Body of pancreas (tissue), 4 donors: ENCODE measurements at places on chromosomes 7 and 10. TPM values are rescaled to one million over a fixed set of nuclear protein-coding genes. Genes with fewer than 3 reads are reported as not detected.
A peak's percentile ranks its signal among the peaks of the same experiment; 100 is the strongest.

The DKK1 gene
- not detected for total RNA-seq

The OAT gene
- total RNA-seq: 22.8 TPM

The ACTL6B gene
- total RNA-seq: not detected

The BRAF gene
- 51.1 TPM for total RNA-seq

The CALML5 gene
- total RNA-seq: not detected

The SFRP5 gene
- 163 TPM for total RNA-seq

The C10orf143 gene
- 1.3 TPM for total RNA-seq

The GNAT3 gene
- 0.26 TPM for total RNA-seq

The MUC12 gene
- not detected for total RNA-seq

The POLL gene
- total RNA-seq: 38.4 TPM

The CTAGE6 gene
- total RNA-seq: 0.26 TPM

The C1QL3 gene
- total RNA-seq: not detected

The PTPRN2 gene
- 76.1 TPM for total RNA-seq

The CALCR gene
- not detected for total RNA-seq

The NUTM2E gene
- 1.6 TPM for total RNA-seq

The ZNF503 gene
- total RNA-seq: 20.8 TPM

The SPDYE8 gene
- total RNA-seq: not detected

The RABGEF1 gene
- total RNA-seq: 21.8 TPM

GRCh38 chr10:48251525-48252353 is 22.8 kb downstream of the FRMPD2 start:
- no peaks in the 10 kb centered on the region for H3K36me3 ChIP-seq
- no peak overlapping the region for H3K4me3 ChIP-seq
- no peaks in the 10 kb centered on the region for H3K27me3 ChIP-seq
- peaks cover 15% of the 10 kb centered on the region for H3K4me1 ChIP-seq

GRCh38 chr10:11282156-11282555 is 264.5 kb downstream of the CELF2 start:
- no peaks in the 10 kb centered on the region for H3K4me1 ChIP-seq
- H3K27me3 ChIP-seq: no peaks in the 10 kb centered on the region
- no peaks in the 10 kb centered on the region for H3K36me3 ChIP-seq
- H3K4me3 ChIP-seq: no peak overlapping the region
- no peak overlapping the region for H3K27ac ChIP-seq
- DNase-seq: no peak

- no peak overlapping the region for H3K27ac ChIP-seq
- no peaks in the 10 kb centered on the region for H3K36me3 ChIP-seq
- H3K4me1 ChIP-seq: peaks cover 5% of the 10 kb centered on the region
- no peak overlapping the region for H3K4me3 ChIP-seq
- no peaks in the 10 kb centered on the region for H3K27me3 ChIP-seq
Measured at GRCh38 chr7:25069900-25070443, 55.1 kb downstream of the CYCS start.

DNA sequence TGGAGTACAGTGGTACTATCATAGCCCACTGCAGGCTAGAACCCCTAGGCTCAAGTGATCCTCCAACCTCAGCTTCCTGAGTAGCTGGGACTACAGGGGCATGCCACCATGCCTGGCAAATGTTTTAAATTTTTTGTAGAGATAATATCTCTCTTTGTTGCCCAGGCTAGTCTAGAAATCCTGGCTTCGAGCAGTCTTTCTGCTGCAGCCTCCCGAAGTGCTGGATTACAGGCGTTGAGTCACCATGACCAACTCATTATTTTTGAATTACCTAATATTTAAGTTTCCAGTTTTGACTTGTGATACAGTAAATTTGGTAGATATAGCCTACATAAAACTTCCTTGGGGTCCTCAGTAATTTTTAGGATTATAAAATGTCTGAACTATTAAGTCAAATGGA is 74.1 kb downstream of the RUNDC3B start:
- no peaks in the 10 kb centered on the region for H3K4me1 ChIP-seq
- H3K36me3 ChIP-seq: no peaks in the 10 kb centered on the region
- no peak overlapping the region for H3K4me3 ChIP-seq
- H3K27ac ChIP-seq: no peak overlapping the region
- DNase-seq: no peak
- H3K27me3 ChIP-seq: no peaks in the 10 kb centered on the region

DNA sequence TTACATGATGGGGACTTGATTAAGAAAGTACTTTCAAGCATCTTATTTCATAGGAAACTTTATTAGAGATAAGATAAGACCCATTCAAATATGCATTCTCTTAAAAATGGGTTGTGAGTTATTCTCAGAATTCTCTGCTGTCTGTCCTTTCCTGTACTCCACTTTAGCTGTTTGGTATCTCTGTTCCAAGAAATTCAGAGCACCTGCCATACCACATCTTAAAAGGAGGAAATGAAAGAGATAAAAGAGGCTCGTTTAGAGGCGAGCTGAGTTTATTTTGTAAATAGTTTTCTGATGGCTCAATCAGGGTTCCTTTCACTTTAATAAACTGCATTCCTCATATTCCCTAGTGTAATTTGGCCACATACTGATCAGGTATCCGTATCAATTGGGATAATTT is 87.2 kb downstream of the MDFIC start:
- no peak overlapping the region for H3K4me3 ChIP-seq
- no peaks in the 10 kb centered on the region for H3K36me3 ChIP-seq
- no peak for DNase-seq
- H3K4me1 ChIP-seq: peaks cover 16% of the 10 kb centered on the region
- H3K27me3 ChIP-seq: no peaks in the 10 kb centered on the region

- H3K36me3 ChIP-seq: no peaks in the 10 kb centered on the region
- DNase-seq: no peak
- H3K4me3 ChIP-seq: no peak overlapping the region
- no peaks in the 10 kb centered on the region for H3K27me3 ChIP-seq
- no peak overlapping the region for H3K27ac ChIP-seq
Measured at GRCh38 chr7:22182149-22182548, 174.8 kb downstream of the RAPGEF5 start.

DNA sequence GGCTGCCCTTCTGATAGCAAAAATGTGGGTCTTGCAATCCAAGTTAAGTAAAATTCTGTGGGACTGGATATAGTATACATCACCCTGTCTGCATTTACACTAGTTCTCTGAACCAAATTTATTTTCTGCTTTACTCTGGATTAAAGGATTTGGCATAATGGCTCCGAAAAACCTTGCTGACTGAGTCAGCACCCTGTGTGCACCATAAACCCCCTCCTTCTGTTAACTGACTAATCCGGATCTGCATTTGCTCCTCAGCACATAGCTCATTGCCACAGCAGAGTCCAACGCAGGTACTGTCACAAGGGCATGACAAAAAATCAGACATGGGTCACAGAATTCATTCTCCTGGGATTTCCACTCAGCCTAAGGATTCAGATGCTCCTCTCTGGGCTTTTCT is 1.3 kb downstream of the OR2A5 start:
- H3K4me3 ChIP-seq: no peak overlapping the region
- H3K27ac ChIP-seq: no peak overlapping the region
- DNase-seq: no peak
- no peaks in the 10 kb centered on the region for H3K4me1 ChIP-seq

DNA sequence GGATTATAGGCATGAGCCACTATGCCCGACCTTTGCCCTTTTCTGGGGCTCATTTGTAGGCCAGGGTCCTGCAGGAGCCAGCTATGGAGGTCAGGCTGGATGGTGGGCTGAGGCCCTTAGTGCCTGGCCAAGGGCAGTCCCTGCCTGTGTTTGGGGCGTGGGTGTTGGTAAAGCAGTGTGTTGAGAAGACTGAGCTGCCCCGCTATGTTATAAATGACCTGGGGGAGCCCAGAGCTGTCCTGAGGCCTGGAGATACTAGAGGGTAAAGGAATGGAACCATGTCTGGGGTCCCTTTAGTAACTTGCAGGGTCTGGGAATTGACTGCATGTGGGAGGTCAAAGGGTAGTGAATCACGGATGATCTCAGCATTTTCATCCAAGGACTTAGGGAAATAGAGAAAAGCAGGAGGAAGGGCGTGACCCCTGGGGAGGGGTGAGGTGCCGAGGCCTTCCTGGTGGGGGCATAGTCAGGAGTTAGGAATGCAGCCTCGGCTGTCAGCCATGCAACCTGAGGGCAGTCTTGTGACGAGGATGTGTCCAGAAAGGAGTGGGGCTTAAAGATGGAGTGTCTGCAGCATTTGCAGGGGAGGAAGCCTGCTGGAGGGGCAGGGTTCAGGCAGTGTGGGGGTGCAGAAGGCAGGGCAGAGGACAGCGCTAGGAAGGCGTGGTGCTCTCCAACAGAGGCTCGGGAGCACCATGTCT is 31.5 kb downstream of the TMEM248 start:
- DNase-seq: no peak
- H3K27ac ChIP-seq: no peak overlapping the region
- H3K4me1 ChIP-seq: no peaks in the 10 kb centered on the region
- H3K4me3 ChIP-seq: no peak overlapping the region
- peaks cover 48% of the 10 kb centered on the region for H3K36me3 ChIP-seq

DNA sequence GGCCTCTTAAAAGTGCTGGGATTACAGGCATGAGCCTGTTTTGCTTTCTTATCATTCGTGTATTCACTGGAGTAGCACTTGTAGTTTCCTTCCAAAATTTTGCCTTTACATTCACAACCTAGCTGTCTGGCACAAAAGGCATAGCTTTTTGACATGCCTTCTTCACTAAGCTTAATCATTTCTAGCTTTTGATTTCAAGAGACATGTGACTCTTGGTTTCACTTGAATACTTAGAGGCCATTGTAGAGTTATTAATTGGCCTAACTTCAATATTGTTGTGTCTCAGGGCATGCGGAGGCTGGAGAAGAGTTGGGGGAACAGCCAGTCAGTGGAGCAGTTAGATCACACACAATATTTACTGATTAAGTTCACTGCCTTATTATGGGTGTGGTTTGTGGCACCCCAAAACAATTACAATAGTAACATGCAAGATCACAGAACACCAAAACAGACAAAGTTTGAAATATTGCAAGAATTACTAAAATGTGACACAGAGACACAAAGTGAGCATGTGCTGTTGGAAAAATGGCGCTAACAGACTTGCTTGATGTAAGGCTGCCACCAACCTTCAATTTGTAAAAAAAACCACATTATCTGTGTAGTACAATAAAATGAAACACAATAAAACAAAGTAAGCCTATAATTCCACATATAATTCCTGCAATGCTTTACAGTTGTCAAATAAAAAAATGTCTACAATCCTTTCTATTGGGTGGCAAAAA is 43.1 kb downstream of the BRAF start:
- H3K4me3 ChIP-seq: no peak overlapping the region

DNA sequence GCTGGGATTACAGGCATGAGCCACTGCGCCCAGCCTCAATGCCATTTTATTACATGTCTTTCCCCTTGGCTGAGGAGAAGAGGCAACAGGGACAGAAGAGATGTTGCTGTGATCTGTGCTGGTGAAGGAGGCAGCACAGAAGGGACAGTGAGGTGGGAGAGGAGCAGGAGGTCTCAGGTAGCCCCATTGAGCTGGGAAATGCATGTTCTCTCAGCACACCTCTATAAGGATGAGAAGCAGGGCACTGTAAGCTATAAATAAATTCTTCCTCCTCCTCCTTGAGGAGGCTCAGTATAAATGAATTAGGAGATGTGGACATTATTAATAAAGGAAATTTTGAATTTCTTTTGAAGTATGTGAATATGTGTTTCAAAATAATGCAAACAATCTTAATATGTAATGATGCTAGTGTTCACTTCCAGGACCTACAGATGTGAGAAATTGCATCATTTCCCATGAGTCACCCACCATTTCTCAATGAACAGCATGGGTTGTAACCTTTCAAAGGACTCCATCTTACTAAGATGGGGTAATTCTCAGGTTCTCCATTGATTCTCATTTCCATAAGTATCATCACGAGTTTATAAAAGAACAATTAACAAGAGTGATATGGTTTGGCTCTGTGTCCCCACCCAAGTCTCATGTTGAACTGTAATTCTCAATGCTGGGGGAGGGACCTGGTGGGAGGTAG is 88.9 kb upstream of the ODAD2 start:
- no peaks in the 10 kb centered on the region for H3K36me3 ChIP-seq
- H3K4me1 ChIP-seq: no peaks in the 10 kb centered on the region
- H3K4me3 ChIP-seq: no peak overlapping the region
- DNase-seq: no peak

- H3K4me1 ChIP-seq: no peaks in the 10 kb centered on the region
- no peak for DNase-seq
- no peak overlapping the region for H3K4me3 ChIP-seq
Measured at GRCh38 chr7:8051373-8051772, 82.8 kb downstream of the GLCCI1 start.

- no peaks in the 10 kb centered on the region for H3K36me3 ChIP-seq
- no peaks in the 10 kb centered on the region for H3K4me1 ChIP-seq
- no peak for DNase-seq
- no peak overlapping the region for H3K4me3 ChIP-seq
Measured at GRCh38 chr10:14397066-14397465, 66.3 kb upstream of the FRMD4A start.

- no peak for DNase-seq
- H3K27ac ChIP-seq: no peak overlapping the region
- no peaks in the 10 kb centered on the region for H3K27me3 ChIP-seq
- peaks cover 8% of the 10 kb centered on the region for H3K4me1 ChIP-seq
Measured at GRCh38 chr7:90178679-90179278, 24.5 kb downstream of the STEAP1 start.

- H3K36me3 ChIP-seq: no peaks in the 10 kb centered on the region
- H3K27me3 ChIP-seq: no peaks in the 10 kb centered on the region
- peak overlapping the region; percentile 83 for H3K27ac ChIP-seq
- H3K4me1 ChIP-seq: peaks cover 71% of the 10 kb centered on the region
Measured at GRCh38 chr7:98168181-98168903, 42.9 kb upstream of the BHLHA15 start.

- no peaks in the 10 kb centered on the region for H3K4me1 ChIP-seq
- no peaks in the 10 kb centered on the region for H3K36me3 ChIP-seq
- DNase-seq: no peak
- no peak overlapping the region for H3K27ac ChIP-seq
- H3K27me3 ChIP-seq: no peaks in the 10 kb centered on the region
- no peak overlapping the region for H3K4me3 ChIP-seq
Measured at GRCh38 chr10:6788731-6789130, 208.7 kb upstream of the PRKCQ start.

GRCh38 chr7:81725003-81725811 is 44.6 kb downstream of the HGF start:
- H3K4me3 ChIP-seq: no peak overlapping the region
- H3K27ac ChIP-seq: no peak overlapping the region
- no peaks in the 10 kb centered on the region for H3K36me3 ChIP-seq
- no peak for DNase-seq

- H3K4me1 ChIP-seq: no peaks in the 10 kb centered on the region
- H3K27me3 ChIP-seq: no peaks in the 10 kb centered on the region
- DNase-seq: no peak
- no peak overlapping the region for H3K4me3 ChIP-seq
- no peak overlapping the region for H3K27ac ChIP-seq
Measured at GRCh38 chr7:24059775-24060174, 224.2 kb upstream of the NPY start.

DNA sequence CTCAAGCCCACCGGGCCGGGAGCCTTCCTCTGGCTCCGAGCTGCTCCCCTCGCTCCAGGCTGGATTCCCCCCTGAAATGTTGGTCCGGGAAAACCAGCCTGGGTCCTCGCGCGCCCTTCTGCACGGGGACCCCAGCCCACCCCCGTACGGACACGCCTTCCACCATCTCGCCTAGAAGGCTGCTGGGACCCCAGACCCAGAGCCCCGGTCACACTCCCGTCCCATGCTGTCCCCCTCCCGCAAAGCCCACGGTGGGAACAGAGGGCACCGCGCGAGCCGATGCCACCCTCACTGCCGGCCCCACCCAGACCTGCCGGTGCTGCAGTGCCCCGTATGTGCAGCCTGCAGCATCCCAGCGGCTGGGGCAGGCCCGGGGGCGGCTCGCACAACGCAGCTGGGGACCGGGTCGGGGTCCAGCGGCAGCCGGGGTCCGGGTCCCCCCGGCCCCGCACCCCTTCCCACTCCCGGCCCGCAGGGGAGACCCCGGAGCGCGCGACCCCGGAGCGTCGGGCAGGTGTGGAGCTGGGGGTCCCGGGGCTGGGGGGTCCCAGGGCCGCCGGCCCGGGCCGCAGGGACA is 871 bp downstream of the SPOCK2 start:
- H3K27me3 ChIP-seq: no peaks in the 10 kb centered on the region
- H3K27ac ChIP-seq: no peak overlapping the region
- H3K4me1 ChIP-seq: peaks cover 17% of the 10 kb centered on the region
- no peak for DNase-seq
